ENCODE measurements at places on chromosomes 2 and 18.

GRCh38 chr2:64593035-64593655 lies 60.6 kb downstream of the SERTAD2 start:
- DNase-seq, result no peak

GRCh38 chr2:165899311-165899710 lies 54.3 kb downstream of the TTC21B start:
- no peak for DNase-seq

DNA sequence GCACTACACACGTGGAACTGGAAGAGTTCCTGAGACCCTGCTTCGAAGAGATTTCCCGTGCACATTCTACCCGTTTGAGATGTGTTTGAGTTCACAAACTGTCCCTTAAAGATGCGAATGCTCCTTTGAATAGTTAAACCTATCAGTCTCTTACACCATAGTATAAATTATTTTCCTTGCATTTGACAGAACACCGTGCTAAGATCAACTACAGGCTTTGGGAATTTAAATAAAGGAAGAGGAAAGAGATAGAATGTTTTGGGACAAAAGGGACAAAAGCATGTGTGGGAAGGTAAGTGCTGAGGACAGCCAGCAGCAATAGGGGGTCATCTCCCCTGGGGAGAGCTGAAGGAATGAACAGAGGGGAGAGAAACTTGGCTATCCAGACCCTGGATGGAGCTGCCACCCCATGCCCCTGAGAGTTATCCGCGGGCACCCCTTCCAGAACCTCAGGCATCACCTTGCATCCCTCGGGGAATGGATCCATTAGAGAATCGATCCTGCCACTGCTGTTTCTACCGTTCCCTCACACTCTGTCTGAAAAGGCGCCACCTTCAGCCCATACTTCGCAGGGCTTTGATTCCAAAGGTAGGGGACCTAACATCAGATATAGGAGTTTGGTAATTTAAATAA lies 888 bp upstream of the ADCY3 start:
- no peak for DNase-seq

- DNase-seq, result no peak
Observed at GRCh38 chr2:240996161-240996833, 2.1 kb upstream of the SNED1 start.

GRCh38 chr2:237935740-237936452 lies 30.9 kb upstream of the UBE2F start:
- no peak for DNase-seq

- no peak for DNase-seq
Observed at GRCh38 chr18:58139459-58140386, 95.7 kb downstream of the NEDD4L start.

DNA sequence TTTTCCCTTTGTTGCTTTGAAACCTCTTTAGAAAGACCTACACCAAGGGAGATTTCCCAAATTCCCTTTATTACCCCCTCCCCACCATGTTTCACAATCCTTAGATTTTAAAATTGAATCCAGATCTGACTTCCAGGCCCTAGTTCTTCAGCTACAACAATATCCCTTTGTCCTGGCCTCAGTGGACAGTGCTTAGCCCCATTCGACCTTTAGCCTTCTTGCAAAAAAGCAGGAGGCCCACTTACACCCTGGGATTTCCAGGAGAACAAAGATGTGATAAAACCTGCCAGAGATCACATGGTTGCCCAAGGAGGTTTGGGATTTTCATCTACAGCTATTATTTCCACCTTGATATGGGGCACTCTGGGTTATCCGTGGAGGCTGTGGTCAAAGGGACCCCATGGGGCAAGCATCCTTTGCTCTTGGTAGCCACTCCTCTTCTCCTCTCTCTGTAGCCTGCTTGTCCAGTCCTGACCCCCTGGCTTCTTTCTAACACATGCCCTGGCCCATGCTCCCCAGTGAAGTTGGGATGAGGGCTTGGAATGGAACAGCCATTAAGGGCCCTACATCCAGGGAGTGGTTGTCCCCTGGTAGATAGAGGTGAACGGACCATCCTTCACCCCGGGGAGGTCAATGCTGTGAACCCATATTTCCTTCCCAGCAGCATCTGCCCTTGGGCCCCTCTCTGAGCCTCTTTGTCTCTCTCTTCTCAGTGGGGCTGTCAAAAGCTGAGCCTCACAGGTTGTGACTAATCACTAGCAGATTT lies 267.4 kb downstream of the DYSF start:
- no peak for DNase-seq

DNA sequence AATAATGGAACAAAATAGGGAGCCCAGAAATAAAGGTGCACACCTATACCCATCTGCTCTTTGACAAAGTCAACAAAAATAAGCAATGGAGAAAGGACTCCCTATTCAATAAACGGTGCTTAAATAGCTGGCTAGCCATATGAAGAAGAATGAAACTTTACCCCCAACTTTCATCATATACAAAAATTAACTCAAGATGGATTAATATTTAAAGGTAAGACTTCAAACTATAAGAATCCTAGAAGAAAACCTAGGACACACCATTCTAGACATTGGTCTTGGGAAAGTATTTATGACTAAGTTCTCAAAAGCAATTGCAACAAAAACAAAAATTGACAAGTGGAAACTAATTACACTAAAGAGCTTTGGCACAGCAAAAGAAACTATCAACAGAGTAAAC lies 139.1 kb downstream of the DNAH7 start:
- no peak for DNase-seq

DNA sequence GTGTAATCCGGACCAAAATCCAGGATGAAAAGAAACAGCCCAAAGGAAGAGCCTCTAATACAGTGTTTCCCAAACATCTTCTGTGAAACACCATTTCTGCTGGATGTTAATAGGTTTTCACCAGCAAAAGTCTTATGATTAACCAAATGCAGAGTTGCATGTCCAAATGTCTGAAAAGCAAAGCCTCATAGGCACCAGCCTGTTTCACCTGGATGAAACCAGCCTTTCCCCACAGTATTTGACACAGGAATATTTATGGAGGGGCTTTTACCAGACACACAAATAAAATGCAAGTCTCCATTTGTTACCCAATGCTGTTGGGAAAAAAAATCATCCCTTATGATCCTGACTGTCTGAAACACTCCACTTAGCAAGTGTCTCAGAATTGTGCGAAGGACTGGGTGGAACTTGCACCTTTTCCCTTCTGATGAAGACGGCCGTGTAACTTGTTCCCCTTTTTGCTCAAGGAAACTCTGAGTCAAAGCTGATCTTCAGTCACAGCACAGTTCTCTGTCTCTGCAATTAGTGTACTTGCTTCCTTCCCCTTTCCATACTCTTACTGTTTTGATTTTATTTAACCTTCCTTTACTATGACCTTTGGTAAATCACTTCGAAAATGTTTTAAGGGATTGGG lies 70.3 kb upstream of the IL1R2 start:
- no peak for DNase-seq

DNA sequence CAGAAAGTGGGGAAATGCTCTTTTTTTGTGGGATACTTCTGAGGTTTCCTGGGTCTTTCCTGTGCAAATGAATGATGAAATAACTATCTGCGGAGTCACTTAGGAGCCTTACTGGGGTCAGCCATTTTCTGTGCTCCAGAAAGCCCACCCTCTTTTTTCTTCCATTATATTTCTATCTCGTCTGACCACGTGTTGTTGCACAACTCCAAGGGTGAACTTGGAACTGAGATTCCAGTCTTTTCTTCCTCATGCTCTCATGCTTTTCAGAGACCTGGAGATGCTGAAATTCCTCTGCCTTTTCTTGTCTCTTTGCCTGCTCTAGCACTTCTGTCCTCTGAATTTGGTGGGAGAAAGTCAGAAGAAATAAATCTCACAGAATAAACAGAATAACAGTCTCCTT lies 4.8 kb upstream of the SCYGR5 start:
- DNase-seq, result no peak

DNA sequence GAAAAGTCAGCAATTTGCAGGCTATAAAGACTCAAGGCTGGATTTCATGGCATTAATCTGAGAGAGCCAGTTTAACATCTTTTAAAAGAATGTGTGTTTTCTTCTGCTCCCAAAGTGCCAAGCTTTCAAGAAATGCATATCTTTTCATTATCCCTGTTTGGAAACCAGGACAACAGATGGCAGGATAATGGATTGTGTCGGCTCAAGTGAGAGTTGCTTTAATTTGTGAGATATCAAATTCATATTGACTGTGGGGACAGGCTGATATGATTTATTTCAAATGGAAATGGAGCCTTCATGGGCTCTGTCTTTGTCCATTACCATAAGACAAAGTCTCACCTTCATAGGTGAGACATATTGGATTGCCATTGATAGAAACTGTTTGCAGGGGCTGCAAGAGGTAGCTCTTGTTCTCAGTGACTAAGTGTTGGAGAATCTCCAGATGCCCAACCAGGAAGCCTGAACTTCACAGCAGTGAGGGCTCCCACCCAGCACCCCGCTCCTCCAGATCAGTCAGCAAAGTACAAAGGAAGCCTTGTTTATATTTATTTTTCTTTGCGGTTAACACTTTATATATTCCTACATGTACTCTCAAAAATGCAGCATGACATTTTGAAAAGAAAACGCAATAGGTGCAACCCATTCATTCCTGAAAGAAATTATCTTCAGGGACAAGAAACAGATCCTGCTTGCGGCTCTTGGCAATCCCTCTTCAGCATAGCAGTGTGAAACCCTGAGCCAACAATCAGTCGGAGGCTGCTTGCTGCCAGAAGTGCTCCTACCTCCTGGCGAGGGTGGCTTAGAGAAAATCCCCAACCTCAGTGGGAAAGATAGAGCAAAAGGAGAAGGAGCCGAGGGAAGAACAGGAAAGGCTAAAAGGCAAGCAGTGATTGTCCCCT lies 65.8 kb upstream of the ATL2 start:
- no peak for DNase-seq

GRCh38 chr2:58553937-58554336 lies 312.8 kb upstream of the FANCL start:
- DNase-seq, result no peak

- no peak for DNase-seq
Observed at GRCh38 chr2:187369471-187369870, 78.6 kb downstream of the CALCRL start.

- DNase-seq, result no peak
Observed at GRCh38 chr2:36399050-36399449, 43.5 kb downstream of the CRIM1 start.

DNA sequence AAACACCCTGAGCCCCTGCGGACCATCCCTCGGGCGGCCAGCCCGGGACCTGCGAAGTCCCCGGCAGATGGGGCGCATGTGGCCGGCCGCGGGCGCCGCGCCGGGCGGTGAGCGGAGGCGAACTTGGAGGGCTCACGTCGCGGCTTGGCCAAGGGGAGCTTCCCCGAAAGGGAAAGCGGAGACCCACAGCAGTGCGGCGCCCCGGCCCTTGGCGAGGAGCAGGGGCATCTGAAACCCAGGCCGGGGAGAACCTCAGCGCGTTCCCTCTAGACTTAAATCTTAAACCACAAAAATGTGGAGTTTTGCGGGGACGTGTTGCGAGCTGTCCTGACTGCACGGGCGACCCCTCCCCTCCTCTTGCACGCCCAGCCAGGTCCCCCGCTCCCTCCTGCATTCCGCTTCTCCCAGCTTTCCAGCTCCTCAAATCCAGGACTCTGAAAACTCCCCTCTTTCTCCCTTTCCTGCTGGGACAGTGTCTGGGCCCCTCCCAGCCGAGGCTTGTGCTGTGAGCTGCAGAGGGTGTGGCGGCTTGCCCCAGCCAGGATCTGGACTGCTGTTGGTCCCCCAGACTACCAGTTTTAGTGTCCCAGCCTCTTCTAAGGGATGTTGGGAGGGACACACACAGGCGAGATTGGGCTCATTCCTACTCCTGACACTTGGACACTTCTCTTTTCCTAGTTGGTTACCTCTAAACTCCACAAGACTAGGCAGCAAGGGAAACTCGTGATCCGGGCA lies 1.3 kb downstream of the FMNL2 start:
- DNase-seq, result no peak

GRCh38 chr18:77102259-77103040 lies 30.1 kb downstream of the MBP start:
- no peak for DNase-seq

GRCh38 chr2:231260442-231261208 lies 62.2 kb downstream of the ARMC9 start:
- no peak for DNase-seq

GRCh38 chr18:36427369-36427768 lies 129.9 kb downstream of the FHOD3 start:
- DNase-seq, result no peak

GRCh38 chr2:143906850-143907249 lies 613.1 kb downstream of the ZEB2 start:
- no peak for DNase-seq
